ENCODE measurements at places on chromosomes 12 and 14.

DNA sequence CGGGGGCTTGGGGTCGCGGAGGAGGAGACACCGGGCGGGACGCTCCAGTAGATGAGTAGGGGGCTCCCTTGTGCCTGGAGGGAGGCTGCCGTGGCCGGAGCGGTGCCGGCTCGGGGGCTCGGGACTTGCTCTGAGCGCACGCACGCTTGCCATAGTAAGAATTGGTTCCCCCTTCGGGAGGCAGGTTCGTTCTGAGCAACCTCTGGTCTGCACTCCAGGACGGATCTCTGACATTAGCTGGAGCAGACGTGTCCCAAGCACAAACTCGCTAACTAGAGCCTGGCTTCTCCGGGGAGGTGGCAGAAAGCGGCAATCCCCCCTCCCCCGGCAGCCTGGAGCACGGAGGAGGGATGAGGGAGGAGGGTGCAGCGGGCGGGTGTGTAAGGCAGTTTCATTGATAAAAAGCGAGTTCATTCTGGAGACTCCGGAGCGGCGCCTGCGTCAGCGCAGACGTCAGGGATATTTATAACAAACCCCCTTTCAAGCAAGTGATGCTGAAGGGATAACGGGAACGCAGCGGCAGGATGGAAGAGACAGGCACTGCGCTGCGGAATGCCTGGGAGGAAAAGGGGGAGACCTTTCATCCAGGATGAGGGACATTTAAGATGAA is 630 bp downstream of the FOS start:
- peak; percentile 69 for DNase-seq
- H3K4me1 ChIP-seq: peaks cover 45% of the 10 kb centered on the region
- H3K27me3 ChIP-seq: peaks cover 97% of the 10 kb centered on the region
- H3K4me3 ChIP-seq: peak overlapping the region; percentile 77

- H3K36me3 ChIP-seq: no peaks in the 10 kb centered on the region
- no peak overlapping the region for H3K4me3 ChIP-seq
- no peaks in the 10 kb centered on the region for H3K4me1 ChIP-seq
- H3K27me3 ChIP-seq: no peaks in the 10 kb centered on the region
These were observed 227.7 kb upstream of the DDHD1 start for GRCh38 chr14:53380867-53381225.

DNA sequence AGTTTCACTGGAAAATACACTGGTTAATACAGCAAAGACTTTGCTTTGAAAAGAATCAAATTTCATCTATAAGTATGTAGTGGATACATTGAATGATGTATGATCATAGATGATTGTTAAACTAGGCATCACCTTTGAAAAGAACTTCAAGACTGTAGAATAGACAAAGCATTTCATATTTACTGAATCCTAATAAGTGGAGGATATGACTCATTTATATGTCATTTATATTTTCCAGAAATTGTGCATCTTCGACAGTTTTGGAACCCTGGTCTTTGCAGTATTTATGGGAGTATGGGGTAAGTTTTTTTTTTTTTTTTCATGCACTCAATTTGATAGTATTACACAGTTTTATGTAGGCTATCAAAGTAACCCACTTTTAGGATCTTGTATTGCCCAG is 161.9 kb downstream of the ANO6 start:
- no peaks in the 10 kb centered on the region for H3K27me3 ChIP-seq
- no peak overlapping the region for H3K27ac ChIP-seq
- H3K4me3 ChIP-seq: no peak overlapping the region
- no peak for DNase-seq
- peaks cover 23% of the 10 kb centered on the region for H3K36me3 ChIP-seq

DNA sequence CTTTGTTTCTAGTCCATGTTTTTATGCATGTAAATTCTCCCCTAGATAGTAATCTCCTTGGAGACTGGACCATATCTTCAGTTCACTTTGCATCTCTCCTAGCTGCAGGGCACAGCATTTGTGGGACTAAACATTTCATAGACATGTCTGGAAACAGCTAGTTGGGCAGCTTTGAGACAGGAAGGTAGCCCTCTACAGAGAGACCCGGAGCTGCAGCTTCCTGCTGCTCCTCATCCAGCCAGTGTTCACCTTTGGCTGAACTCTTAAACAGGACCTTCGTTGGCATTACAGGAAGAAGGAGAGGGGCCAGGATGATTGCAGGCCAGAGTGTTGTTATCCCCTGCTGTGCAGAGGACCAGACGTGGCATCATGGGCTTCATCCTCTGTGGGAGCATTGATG is 52.9 kb downstream of the GNS start:
- H3K36me3 ChIP-seq: peaks cover 38% of the 10 kb centered on the region
- DNase-seq: no peak
- peaks cover 7% of the 10 kb centered on the region for H3K4me1 ChIP-seq
- H3K4me3 ChIP-seq: no peak overlapping the region
- no peaks in the 10 kb centered on the region for H3K27me3 ChIP-seq

- H3K27ac ChIP-seq: no peak overlapping the region
- no peaks in the 10 kb centered on the region for H3K4me1 ChIP-seq
- H3K4me3 ChIP-seq: no peak overlapping the region
- no peaks in the 10 kb centered on the region for H3K36me3 ChIP-seq
- no peak for DNase-seq
These were observed 262.6 kb upstream of the SFSWAP start for GRCh38 chr12:131448254-131448795.
